Cortex of kidney (tissue), 1 donor: ENCODE measurements at places on chromosomes 13 and 19.

GRCh38 chr13:31923134-31923763 lies 108.3 kb upstream of the FRY start:
- no peak for DNase-seq

- no peak for DNase-seq
Observed at GRCh38 chr19:11848594-11849469, at the start of gene ZNF439. ZNF439 (plus strand) TSS chr19:11848726; CDS start chr19:11848868, 142 bp downstream.

GRCh38 chr13:60148918-60149317 lies 14.8 kb downstream of the DIAPH3 start:
- no peak for DNase-seq

GRCh38 chr19:5288347-5288739 lies 52.3 kb downstream of the PTPRS start:
- no peak for DNase-seq

DNA sequence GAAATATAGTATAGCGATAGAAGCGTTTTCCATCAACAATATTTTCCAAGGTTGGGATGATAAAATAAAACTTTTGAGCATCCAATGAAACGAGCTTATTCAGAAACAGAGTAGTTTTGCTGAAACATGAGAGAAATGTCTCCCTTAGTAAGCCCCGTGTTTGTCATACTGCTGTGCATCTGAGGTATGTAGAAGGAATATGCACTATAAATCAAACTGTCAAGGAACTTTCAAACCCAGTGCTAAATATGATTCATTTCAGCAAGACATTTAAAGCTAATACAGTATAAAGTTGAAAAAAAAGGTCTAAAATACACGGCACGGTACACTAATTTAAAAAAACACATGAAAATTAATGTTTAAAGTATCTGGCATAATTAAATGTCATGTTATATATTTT lies 546.2 kb downstream of the SLITRK5 start:
- no peak for DNase-seq

GRCh38 chr19:3224346-3225168 lies at the start of gene CELF5:
CELF5 (plus strand) TSS chr19:3224661; CDS start chr19:3224740, 79 bp downstream.
- DNase-seq: no peak
